Astrocyte (in vitro differentiated cells and primary cell): ENCODE measurements at places on chromosomes 1 and 21.

- DNase-seq: no peak
Observed at GRCh38 chr1:26283279-26283853, 3.5 kb downstream of the SH3BGRL3 start.

GRCh38 chr1:192952646-192953045 lies 106.5 kb downstream of the UCHL5 start:
- peak; percentile 74 for DNase-seq

GRCh38 chr1:206828765-206829164 lies 36.7 kb upstream of the IL20 start:
- no peak for DNase-seq

GRCh38 chr21:39258207-39258606 lies 55.2 kb downstream of the BRWD1 start:
- no peak for DNase-seq

- peak; percentile 81 for DNase-seq
Observed at GRCh38 chr1:36350659-36351226, 27.3 kb upstream of the EVA1B start.

DNA sequence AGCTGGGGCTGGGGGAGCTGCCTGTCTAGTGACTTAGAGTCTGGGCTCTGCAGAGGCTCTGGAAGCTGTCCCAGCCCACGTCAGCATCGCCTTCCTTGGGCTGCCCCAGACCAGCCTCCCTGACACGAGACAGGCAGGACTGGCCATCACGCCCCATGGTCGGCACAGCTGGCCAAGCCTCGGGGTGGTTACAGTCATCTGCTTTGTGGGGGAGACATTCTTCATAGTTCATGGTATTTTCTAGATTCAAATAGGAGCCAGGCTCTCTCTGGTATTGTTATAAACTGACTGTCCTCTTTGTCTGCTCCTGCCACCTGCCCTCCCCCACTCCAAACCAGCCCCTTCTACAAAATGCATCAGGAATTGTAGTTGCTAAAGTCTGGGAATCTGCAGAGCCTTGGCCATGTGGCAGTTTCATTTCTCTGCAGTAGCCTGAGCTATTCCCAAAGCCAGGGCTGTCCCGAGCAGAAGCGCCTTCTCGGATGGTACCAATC lies 29.4 kb downstream of the OLFML2B start:
- peak; percentile 80 for DNase-seq

DNA sequence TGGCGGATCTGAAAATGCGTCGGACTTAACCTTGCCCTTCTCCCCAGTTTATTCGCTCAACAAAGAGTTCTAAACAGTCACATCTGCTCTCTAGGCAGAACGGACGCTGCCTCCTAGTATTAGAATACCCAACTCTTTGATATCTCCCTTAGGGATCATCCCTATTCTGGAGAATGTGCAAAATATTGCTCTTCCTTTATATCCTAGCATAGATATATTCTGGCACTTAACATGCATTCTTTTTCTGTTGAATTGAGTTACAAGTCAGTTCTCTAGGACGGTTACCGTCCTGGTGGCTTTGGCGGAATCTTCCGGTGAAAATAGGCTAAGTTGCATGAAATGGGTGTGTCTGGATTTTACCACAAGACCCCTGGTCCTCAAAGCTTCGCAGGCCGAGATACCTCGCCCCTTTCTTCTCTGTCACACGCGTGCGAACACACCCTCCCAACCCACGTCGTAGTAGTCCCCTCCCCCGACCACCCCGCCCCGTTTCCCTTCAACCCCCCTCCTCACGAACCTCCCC lies 501 bp upstream of the DNAJC6 start:
- no peak for DNase-seq

DNA sequence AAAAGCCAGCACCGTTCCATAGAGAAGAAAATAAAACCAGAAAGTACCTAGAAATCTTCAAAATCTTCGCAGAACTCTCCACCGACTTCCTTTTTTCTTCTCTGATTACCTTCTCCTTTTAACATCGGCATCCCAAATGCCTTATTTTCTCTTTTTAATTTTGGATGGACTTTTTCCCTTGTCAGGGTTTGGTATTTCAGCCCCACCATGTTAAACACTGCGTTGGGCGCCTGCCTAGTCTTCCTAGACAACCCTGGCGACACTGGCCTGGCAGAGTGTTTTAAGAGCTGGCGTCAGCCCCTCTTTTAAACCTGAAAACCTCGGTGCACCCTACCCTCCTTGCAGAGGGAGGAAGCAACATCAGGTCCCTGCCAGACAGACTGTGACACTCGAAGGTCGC lies 66.0 kb upstream of the EFHD2 start:
- peak; percentile 26 for DNase-seq

GRCh38 chr1:161954050-161954449 lies 69.6 kb downstream of the OLFML2B start:
- DNase-seq: no peak

- DNase-seq: no peak
Observed at GRCh38 chr1:90074137-90074536, 79.2 kb downstream of the ZNF326 start.

DNA sequence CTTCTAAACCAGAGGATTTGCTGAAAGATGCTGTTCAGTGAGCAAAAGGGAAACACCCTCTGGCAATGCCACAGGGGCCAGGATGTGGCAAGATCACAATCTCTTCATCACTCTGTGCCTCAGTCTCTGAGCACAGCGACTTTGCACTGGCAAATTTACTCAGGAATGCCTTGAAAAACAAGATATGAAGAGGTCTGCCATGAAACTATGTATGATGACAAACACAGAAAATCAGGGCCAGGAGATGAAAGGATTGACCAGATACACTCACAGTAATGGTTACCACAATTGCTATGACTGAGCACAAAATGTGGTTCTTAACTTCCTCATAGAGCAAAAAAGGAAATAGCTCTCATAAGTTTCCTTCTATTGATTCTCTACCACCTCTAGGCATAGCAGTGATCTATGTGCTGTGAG lies 5.8 kb downstream of the TTC13 start:
- peak; percentile 9 for DNase-seq

DNA sequence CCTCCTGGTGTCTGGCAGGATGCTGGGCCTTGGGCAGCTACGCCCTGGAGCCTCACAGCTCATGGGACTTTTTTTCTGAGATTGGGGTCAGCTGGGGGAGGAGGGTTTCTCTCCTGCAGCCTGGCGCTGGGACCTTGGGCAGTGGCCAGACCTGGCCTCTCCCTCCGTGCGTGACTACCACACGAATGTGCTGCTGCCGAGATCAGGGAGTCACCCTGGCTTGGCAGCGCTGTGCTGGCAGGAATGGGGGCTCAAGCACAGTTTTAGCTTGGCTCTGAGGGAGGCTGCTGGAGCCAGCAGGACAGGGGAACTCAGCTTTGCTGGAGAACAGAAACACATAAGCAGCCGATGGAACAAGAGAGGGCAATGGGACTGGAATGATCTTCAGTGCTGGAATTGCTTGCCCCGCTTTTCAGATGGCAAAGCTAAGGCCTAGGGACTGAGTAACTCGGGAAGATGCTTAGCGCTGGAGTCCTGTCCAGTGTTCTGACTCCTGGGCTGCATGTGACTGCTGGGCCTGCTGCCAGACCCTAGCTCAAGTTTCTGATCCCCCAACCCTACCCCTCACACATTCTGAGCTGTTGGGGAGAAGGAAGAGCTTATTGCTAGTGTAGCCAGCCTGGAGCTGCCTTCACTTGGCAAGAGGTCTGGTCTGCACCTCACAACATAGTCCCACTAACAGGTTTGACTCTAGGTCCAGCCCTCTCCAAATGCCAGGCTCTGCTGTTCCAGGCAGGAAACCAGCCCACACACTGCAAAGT lies 69.9 kb downstream of the NAV1 start:
- peak; percentile 46 for DNase-seq

- no peak for DNase-seq
Observed at GRCh38 chr1:116253566-116254382, 119.3 kb upstream of the ATP1A1 start.

- DNase-seq: no peak
Observed at GRCh38 chr21:32690085-32690484, 37.7 kb downstream of the SYNJ1 start.

GRCh38 chr1:207318072-207318619 lies 3.3 kb upstream of the CD55 start:
- no peak for DNase-seq

DNA sequence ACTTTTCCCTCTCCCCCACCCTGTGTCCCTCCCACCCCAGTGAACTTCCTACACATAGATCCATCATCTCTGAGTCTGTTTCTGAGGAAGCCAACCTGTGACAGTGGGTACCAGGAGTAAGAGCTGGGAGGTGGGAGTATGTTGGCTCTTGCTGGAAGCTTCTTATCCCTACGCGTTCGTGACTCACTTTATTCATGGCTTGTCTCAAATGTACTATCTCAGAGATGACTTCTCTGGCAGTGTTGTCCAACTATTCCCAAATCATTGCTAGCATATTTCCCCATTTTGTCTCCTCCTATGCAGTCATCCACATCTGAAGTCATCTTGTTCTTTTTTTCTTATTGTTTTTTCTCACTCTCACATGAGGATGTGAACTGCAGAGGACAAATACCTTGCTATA lies 88.0 kb downstream of the HIVEP3 start:
- DNase-seq: peak; percentile 72

DNA sequence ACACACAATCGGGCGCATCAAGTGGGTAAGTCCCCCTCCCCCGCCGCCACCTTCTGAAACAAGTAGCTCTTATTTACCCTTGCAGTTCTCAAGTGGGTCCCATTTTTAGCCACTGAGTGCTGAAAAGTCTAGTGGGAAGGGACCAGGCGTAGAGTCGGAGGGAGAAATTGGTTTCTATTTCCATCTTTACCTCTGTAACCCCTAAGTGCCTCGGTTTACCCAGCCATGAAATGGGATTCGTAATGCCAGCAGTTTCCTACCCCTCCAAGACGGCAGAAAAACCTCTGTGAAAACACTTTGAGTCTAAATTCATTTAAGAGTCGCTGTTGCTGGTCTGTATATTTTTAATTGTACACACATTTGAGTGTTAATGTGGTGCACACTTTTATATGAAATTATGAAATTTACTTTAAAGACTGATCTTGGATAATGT lies 928 bp downstream of the TLCD4 start:
- DNase-seq: no peak

GRCh38 chr1:22677931-22678896 lies 25.2 kb downstream of the C1QB start:
- no peak for DNase-seq

DNA sequence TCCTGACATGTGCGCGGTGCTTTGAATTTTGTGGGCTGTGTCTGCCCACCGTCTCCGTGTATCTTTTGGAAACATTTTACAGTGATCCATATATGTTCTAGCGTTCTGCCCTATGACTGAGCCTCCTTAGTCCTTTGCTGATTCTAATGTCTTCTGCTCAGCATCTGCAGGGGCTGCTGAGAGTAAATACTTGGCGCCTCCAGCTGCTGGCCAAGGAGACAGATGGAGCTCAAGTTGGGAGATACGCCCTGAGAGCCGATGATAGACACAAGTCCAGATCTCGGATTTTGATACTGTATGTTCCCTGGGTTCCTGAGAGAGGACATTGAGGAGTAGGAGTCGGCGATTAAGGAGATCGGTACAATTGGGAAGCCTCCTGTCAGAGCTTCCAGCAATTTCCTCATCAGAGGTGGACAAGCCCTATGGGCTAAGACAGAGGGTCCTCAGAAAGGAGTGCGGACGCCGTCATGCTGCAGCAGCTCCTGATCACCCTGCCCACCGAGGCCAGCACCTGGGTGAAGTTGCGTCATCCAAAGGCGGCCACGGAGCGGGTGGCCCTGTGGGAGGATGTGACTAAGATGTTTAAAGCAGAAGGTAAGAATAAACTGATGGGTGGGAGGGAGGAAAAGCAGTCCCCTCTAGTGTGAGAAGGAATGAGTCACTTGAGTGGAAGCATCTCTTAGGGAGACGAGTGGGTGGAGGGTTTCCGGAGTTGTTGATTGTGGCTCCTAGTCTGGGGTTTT lies 390 bp downstream of the ZFP69B start:
- peak; percentile 95 for DNase-seq

DNA sequence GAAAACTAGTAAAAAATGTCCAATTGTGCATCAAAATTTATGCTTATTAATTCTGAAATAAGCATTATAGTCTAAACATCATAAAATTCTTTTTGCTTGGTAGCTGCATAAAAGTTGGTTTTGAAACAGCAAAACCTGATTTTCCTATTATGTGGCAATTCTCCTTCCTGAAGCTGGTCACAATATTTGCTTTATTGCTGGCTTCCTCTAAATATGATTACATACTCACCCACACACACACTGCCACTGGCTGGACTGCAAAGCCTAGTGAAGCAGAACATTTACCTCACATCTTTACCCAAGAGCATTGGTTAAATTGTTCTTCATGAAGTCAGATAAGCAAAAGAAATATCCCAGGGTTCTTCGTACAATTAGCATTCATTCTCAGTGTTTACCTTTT lies 103.0 kb downstream of the NR5A2 start:
- peak; percentile 6 for DNase-seq

DNA sequence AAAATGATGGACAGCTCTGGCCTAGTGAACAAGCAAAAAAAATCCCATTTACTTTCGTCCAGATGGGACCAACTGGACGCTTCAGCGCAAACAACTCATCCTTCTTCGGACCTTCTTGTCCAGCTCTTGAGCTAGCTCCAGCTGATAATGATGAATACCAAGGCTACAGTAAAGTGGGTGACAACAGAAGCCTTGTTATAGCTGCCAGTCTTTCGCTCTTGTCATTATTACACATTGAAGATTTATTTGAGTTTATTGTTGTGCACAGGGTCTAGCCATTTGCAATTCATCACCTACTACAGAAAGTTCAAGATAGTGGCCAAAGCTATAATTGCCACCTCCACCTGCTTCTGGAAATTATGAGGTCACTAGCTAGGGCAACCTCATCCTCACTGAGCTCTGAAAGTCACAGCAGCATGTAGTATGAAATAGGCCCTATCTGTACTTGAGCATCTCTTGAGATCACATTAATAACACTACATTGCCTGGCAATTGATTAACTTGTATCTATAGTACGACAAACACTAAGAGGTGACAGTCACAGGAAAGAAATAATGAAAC lies 76.9 kb downstream of the GPATCH2 start:
- no peak for DNase-seq

DNA sequence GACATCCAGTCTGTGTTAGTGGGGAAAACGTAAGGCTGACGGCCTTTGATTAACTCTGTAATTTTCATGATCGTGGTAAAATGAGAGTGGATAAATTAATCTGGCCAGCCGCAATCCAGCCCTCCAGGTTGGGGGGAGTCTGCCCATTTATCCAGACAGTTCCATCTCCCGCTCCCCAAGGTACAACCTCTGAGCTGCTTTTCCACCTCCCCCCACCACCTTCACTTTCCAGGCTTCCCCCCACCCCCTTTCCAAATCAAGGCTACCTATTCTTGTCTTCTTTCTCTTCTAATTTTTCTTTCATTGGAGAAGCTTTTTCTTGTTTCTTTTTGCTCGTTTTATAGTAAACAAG lies 6.0 kb downstream of the MIER1 start:
- DNase-seq: no peak
